ENCODE measurements at places on chromosomes 1 and 21. TPM values are rescaled to one million over a fixed set of nuclear protein-coding genes. Genes with fewer than 3 reads are reported as not detected.

Gene ASTN1
- total RNA-seq = 2.2 TPM

Gene LRRIQ3
- total RNA-seq = 1.6 TPM

Gene CYP4A11
- not detected for total RNA-seq

Gene UBL4B
- not detected for total RNA-seq

Gene TNNT2
- 1.4 TPM for total RNA-seq

DNA sequence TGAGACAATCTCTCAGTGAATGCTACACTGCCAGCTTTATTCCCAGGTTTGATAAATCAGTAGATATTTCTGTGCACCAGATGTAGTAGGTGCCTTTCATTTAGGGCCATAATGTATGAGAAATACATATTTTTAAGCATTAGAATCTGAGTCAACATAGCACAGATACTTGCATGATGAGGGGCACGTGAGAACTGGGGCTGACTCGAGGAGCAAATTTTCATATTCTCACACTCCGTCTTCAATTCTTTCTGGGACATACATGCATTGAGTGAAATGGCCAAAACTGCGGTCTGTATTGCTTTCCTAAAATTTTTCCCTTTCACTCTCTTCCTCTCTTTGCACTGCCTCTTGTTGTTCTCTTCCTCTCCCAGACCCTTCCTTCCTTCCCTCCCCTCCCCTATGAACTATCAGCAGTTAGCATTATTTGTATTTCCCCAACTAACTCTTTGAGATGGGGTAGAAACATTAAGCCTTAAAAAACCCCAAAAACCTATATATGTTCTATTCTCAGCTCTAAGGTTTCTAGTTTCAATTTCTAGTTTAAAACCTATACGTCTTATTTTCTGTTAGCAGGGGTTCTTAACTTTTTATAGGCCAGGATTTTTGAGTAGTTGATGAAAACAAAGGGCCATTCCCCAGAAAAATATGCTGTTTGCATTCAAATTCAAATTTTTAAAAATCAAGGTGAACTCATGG, 289.1 kb downstream of the PTBP2 start:
- no peak for DNase-seq

DNA sequence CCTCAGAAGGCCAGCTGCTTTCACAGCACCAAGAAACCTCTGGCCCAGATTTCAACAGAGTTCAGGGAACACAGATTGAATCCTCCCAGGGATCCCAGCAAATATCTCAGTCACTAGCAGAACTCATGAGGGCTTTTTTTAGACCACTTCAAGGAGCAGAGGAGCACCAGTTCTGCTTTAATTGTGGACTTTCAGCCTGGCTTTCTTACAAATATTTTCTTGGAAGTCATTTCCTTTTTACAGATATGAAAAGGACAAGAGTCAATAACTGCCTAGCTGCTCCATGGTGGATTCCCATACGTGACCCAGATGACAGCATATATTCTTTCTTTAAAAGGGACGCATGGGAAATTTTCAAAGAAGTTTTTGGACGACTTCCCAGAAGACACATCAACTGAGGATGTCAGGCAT, 6.4 kb upstream of the LRRC8B start:
- DNase-seq = no peak

DNA sequence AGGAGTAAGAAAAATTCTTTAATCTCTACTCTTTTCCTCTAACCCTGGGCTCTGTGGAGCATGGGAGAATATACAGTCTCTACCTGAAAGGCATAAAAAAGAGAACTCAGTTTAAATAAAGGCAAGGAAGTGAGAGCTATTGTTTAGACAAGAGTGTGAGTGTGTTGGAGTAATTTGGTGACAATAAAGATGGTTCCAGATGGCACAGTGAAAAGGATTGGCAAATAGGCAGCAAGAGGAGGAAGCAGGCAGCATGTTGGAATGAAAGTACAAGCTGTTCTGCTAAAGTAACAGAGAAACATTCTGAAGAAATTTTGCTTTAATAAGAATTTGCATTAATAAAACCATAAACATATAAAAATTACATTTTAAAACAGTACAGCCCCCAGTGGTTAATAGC, 163.4 kb downstream of the DNM3 start:
- no peak for DNase-seq

GRCh38 chr1:204390751-204391466, 20.7 kb downstream of the PPP1R15B start:
- no peak for DNase-seq

GRCh38 chr1:180860535-180860934, 52.2 kb upstream of the KIAA1614 start:
- DNase-seq = no peak

DNA sequence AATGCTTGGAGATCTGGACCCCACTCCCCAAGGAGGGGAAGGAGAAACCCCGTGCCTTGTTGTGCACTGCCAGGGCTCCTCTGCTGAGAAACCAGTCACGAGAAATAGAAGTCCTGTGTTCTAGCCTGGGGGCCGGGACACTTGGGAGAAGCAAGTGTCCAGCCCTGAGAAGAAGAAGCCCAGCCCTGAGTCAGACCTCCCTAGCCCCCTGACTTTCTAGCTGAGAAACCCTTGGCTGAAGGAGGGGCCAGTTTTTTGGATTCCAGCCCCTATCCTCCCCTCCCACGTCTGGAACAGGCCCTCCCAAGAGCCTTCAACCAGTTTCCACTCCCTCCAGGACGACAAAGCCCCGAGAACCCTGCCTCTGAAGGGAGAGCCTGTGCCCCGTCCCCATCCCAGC, 100.5 kb downstream of the NAV1 start:
- DNase-seq = no peak

DNA sequence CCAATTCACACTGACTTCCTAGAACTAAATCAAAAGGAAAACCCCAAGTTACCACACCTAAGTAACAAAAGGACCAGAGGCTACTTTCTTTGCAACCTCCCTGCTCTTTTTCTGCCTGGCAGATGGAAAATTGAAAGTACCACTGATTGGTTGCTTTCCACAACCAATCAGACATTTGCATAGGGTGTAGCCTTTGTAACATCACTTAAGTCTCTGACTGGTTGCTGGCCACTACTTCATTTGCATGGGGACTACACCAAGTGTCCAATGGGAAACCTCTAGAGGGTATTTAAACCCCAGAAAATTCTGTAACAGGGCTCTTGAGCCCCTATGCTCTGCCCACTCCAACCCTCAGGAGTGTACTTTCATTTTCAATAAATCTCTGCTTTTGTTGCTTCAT, 365.0 kb downstream of the LTN1 start:
- DNase-seq = no peak

DNA sequence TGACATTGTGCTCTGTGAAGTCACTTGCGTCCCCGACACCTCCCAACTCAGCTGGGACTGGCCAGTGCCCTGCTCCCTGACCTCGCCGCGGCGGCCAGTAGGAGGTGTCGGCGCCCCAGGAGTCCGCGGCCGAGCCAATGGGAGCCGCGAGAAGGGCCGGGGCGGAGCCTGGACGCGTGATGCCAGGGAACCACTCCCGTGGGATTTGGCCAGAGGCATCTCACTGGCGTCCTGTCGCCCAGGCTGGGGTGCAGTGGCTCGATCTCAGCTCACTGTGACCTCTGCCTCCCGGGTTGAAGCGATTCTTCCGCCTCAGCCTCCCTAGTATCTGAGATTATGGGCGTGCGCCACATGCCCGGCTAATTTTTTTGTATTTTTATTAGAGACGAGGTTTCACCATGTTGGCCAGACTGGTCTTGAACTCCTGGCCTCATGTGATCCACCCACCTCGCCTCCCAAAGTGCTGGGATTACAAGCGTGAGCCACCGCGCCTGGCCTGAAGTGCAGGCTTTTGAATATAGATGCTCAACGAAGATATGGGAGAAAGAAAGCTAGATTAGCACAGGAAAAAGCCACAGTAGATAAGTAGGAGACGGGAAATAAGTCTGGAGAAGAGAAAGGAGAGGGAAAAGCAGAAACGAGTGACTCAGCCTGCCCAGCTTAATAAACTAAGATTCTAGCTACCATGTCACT, 38.0 kb downstream of the ZBTB8OS start:
- DNase-seq = peak; percentile 81

GRCh38 chr21:40099809-40100208, 232.6 kb downstream of the PCP4 start:
- DNase-seq = no peak

DNA sequence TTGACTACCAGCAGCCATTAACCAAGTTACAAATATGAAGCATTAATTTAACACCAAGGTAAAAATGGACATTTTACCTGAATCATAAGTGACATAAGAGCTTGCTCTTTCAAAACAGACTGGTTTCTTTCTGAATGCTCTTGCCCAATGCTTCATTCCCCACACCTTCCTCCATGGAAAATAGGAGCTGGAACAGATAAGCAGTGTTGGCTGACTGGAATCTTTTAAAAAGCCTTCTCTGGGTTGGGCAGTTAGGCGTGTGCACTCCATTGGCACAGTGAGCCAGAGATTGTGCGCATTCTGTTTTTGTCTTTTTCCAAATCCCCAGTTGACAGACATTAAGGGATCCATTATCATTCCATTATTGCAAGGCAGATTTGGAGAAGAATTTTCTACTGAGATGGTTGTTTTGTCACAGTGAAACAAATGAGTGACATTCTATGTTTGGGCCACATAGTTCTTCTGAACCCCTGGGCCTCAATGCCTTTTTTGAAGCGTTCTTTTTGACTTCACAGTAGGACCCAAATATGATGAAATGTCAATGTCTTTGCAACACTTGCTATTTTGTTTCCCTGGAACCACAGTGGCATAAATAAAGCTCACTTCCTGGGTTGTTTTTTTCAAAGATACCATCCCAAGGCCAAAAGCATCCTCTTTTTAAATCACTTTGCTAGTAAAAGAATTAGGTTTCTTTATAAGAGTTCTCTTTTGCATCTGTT, 32.3 kb downstream of the LRRC8B start:
- DNase-seq = no peak

Data from ureter (tissue), 1 donor.